ENCODE measurements at places on chromosomes 1 and 21. TPM values are rescaled to one million over a fixed set of nuclear protein-coding genes. Genes with fewer than 3 reads are reported as not detected.

DNA sequence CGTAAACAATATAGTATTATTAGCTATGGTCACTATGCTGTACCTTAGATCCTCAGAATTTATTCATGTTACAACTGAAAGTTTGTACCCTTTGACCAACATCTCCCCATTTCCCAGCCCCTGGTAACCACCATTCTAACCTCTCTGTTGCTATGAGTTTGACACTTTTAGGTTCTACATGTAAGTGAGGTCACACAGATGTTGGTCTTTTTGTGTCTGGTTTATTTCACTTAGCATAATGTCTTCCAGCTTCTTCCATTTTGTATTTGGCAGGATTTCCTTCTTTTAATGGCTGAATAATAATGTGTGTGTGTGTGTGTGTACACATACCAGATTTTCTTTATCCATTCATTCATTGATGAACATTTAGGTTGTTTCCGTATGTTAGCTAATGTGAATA is 139.5 kb downstream of the FAF1 start:
- DNase-seq = no peak

Gene PPM1J
- total RNA-seq = 0.37 TPM

Gene RUNX3
- 0.37 TPM for total RNA-seq

DNA sequence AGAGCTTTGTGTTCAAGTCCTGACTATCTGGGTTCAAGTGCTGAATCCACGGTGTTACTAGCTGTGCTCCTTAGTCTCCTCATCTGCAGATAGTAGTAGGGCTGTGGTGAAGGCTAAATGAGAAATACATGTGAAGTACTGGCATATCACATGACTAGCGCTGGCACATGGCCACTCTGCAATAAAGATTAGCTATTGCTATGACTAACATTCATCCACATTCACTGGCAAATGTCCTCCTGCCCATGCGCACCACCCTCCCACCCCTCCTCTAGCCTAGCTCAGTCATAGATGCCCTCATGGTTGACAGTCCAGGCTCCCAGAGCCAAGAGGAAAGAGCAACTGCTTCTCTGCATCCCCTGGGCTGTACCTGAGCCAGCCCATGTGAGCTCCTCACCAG is 8.5 kb upstream of the COL8A2 start:
- no peak for DNase-seq

DNA sequence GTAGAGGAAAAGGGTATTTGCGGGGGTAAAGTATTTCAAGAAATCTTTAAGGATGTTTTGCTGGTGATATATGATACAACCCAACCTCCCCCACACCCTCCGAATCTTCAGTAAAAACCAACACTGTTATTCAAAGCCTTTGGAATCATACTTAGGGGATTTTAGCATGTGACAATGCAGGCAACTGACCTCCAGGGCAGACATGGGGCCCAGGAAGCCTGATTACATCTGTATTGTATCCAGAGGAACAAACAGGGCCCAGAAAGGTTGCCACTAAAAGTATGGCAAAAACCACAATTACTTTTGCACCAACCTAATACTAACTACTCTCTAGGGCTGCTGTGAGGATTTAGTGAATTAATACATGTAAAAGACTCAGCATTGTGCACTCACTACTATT is 43.9 kb upstream of the CNN3 start:
- DNase-seq = no peak

- no peak for DNase-seq
These were observed 15.4 kb downstream of the NFIA start for GRCh38 chr1:61097722-61098121.

DNA sequence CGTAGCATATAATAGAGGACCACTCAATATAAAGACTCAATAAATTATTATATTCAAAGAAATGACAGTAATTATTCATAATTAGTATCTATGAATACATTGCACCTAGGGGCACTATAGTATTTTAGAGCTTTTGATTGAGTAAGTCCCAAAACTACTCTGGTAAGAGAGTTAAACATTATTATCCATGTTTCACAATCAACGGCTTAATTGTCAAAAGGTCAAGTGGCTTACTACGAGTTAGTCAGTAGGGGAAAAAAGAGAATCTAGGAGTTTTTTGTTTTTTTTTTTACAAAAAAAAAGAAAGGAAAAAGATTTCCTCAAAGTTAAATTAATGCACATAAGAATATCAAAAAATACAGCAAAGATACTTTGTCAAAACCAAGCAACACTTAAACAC is 20.4 kb upstream of the LAMC1 start:
- DNase-seq = no peak

Gene PSMD4
- total RNA-seq = 77.2 TPM

DNA sequence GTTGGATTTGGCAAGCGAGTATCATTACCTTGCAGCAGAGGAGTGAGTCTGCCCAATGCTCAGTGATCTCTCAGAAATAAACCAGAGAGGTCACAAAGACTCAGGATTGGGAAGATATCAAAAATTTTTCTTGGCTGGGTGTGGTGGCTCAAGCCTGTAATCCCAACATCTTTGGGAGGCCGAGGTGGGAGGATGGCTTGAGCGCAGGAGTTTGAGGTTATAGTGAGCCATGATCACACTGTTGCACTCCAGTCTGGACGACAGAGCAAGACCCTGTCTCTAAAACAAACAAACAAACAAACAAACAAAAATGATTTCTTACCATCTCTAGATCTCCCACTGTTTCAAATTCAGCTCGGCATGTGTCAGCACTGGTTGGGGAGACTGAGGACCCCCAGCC is 13.3 kb upstream of the BECN2 start:
- no peak for DNase-seq

Gene LORICRIN
- total RNA-seq = not detected

Gene FCGR3B
- total RNA-seq = 1.2 TPM
